T-helper 2 cell treated with Interferon-gamma antibody and Interleukin-4, amounts not matched to agents 5 μg/mL and 100 μg/mL, for 36 hours (primary cell): ENCODE measurements at places on chromosomes 5 and 9.

GRCh38 chr5:138282920-138283742, 8.7 kb upstream of the GFRA3 start:
- no peak for DNase-seq

DNA sequence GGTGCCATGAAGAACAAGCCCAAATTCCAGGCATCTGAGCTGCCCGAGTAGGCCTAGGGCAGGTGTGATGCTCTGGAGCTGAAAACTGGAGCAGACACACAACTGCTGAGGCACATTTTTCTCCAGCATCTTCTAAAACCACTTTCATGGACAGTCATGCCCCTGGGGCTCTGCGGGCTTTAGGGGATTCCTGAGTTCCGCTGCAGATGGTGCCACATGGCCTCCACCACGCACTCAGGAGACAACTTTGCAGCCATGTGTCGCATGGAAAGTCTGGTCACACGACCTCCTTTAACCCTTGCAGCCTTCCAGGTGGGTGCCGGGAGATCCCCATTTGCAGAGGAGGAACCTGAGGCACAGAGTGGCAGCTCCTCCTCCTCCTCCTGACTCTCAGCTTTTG, 112.8 kb upstream of the SARDH start:
- no peak for DNase-seq

DNA sequence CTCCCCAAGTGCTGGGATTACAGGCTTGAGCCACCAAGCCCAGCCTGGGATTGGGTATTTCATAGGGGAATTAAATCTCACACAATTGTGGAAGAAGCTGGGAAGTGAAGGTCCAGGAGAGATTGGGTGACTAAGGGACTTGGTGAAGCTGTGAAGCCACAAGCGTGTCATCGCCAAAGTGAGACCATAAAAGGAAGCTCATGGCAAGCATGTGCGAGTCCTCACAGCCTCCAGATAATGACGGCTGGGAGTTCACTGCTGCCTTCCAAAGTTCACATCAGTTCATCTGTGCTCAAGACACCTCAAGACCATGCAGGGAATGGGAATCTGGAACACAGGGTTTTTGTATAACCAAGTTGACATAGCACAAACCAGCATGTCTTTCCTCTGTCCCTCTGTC, 210.6 kb downstream of the MARCHF11 start:
- DNase-seq, result no peak

GRCh38 chr9:16970321-16970720, 99.9 kb upstream of the BNC2 start:
- no peak for DNase-seq

DNA sequence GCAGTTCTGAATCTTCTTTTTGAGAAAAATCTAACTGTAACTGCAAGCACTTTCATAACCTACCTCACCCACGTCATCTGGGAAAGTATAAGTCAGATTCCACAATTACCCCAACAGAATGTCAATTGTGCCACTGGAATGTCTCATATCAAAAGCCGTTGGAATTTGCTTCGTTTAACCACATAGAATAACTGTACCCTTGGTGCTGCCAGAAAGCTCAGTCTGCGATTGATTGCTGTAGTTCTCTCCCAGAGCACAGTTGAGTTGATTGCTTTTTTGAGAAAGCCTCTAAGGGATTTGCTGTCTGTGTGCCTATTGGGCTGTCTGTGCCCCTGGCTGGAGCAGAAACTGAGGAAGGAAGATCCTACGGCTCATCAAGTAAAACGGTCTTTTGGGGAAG, 583.6 kb downstream of the TMEM38B start:
- no peak for DNase-seq

- DNase-seq, result no peak
These were observed 87.3 kb downstream of the WWC1 start for GRCh38 chr5:168378741-168379140.

- no peak for DNase-seq
These were observed 60.7 kb downstream of the PRELID2 start for GRCh38 chr5:145774442-145774841.

GRCh38 chr5:38751103-38751502, 94.7 kb upstream of the OSMR start:
- no peak for DNase-seq

DNA sequence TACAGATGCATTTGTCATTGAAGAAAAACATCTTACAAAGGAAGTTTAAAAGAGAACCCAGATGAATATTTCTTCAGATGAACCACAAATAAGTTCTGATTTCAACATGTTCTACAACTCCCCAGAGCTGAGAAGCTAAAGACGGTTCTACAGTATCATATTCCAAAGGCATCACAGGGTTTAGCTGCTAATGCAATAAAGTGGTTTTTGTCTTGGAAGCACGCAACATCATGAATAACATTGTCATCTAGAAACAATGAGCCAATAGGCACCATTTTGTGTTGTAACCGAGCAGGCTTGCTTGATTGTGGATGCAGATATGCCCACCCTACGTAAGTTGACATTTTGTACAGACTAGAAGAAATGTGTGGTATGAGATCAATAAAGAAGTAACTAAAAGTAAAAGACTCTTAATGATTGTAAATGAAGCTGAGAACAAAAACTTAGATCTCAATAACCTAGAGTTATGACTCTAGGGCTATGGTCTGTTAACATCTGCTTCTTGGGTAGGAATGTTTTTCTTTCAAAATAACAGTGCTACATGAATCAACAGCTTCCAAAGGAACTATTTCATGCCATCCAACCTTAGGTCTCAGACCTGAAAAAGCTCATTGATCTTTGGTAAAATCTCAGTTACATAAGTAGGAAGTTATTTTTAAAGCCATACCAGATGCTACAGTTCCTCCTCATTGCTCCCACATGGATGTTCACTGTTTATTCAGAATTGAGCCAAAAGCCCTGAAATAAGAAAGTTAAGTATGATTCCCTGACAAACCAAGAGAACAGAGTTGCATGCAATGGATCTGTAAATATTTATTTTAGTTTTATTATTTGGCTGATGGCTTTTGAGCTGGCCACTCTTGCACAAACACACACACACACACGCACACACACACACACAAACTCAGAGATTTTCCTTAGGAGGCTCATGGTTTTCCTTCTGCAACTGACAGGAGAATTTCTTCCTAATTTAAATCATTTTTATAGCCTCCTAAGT, 118.7 kb upstream of the SLCO6A1 start:
- DNase-seq, result no peak

DNA sequence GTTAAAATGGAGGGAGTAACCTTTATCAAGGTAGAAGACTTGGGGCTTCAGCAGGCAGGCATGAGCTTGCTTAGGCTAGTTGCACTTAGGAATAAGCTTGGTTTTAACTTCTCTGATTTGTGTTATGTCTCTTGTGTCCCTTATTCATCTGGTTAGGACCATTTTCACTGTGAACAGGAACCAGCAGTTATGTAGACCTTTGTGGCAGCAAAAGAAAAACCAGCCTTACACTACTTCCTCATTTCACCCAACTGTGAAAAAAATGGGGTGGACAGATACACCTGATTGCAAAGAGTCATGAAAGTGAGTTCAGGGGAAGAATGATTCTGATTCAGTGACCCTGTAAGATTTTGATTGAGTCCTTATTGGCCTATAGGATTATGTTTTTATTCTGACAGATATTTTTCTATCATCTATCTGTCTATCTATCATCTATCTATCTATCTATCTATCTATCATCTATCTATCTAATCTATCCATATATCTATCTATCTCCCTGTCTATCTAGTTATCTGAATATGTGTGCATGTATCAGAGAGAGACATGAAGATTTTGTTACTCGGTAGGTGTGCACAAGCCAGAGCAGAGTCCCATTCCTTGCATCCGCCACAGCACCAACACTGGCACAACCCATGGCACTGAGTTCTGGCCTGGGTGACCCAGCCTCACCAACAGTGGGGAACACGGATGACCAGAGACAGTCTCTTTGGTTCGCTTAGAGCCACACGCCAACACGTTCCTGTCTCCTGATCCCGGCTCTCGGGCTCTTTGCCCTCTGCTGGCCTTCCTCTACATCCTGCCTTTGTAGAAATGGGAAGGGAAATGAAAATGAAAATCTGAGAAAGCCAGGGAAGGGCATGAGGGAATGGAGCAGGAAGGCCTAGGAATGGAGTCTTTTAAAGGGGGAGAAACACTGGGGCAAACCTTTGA, 1.3 kb upstream of the ZNF366 start:
- DNase-seq, result no peak

GRCh38 chr9:35896570-35896969, 9.4 kb upstream of the HRCT1 start:
- DNase-seq, result no peak

- DNase-seq, result no peak
These were observed 44.9 kb downstream of the PCSK1 start for GRCh38 chr5:96388176-96388575.

DNA sequence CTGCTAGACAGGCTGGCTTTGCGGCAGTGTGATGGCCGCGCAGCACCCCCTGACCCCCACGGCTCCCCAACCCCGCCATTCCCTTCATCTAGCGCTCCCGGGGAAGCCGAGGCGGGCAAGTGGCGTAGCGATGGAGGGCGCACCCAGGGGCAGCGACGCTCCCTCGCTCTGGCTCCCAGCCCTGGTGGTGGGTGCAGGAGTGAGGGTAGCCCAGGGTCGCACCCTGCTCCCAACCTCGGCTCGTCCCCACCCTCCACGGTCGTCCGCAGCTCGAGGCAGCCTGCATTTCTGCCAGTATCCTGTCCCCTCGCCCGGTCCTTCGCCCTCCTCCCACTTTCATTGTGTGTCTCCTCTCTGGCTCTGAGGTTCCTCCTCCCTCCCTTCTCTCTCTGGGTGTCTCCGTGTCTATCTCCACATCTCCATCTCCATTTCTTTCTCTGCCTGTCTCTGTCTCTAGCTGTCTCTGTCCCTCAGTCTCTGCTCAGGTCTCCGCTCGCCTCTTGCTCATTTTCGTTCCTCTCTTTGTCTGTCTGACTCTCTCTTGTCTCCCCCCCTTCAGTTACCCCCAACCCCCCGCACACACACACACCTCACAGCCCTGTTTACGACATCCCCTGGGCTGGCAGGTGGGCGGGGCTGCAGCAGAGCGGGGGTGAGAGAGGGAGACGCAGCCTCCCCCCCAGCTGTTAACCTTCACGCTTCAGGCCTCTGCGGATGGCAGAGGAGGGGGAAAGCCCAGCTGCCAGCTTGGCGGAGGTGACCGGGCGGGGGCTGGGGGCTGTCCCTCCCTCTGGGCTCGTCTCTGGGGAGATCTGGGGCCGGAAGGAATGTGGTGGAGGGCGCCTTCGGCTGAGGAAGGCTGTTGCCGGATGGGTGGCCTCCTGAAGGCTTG, 48.7 kb upstream of the PSD2 start:
- peak; percentile 76 for DNase-seq
